ENCODE measurements at places on chromosomes 4 and X. TPM values are rescaled to one million over a fixed set of nuclear protein-coding genes. Genes with fewer than 3 reads are reported as not detected.
A peak's percentile ranks its signal among the peaks of the same experiment; 100 is the strongest.

GPR50 gene
- not detected for total RNA-seq

GPR78 gene
- total RNA-seq, result not detected

TAF7L gene
- not detected for total RNA-seq

DNA sequence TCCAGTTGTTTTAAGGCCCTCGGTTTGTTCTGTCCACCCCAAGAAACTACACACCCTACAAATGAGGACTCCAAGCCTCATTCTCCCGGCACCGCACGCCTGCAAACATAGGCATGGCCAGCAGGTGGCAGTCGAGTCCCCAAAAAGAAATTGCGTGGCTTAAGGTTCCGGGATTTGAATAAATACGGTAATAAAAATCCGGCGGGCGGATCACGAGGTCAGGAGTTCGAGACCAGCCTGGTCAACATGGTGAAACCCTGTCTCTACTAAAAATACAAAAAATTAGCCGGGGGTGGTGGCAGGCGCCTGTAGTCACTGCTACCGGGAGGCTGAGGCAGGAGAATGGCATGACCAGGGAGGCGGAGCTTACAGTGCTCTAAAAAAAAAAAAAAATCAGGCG, 21.8 kb upstream of the CSF2RA start:
- peak; percentile 84 for DNase-seq

- no peak for DNase-seq
Observed at GRCh38 chr4:121939690-121940089, 12.2 kb downstream of the TRPC3 start.

DNA sequence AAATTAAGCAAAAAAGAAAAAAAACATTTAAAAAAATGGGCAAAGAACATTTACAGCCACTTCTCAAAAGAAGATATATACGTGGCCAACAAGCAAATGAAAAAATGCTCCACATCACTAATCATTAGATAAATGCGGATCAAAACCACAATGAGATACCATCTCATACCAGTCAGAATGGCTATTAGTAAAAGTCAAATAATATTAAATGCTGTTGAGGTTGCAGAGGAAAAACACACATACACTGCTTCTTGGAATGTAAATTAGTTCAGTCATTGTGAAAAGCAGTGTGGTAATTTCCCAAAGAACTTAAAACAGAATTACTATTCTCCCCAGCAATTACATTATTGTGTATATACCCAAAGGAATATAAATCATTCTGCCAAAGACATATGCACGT, 1189.0 kb downstream of the PCDH18 start:
- no peak for DNase-seq

GRCh38 chr4:80202741-80203553, 5.6 kb downstream of the PRDM8 start:
- DNase-seq, result peak; percentile 82

GRCh38 chr4:142960126-142960525, 114.0 kb upstream of the INPP4B start:
- no peak for DNase-seq

All from B cell (primary cell).